ENCODE measurements at places on chromosomes 2 and 18. TPM values are rescaled to one million over a fixed set of nuclear protein-coding genes. Genes with fewer than 3 reads are reported as not detected.

CLEC4F gene
- not detected for total RNA-seq

SNORC gene
- 8.0 TPM for total RNA-seq

CRYGC gene
- total RNA-seq, result 1.3 TPM

- H3K4me3 ChIP-seq, result no peak overlapping the region
- no peaks in the 10 kb centered on the region for H3K36me3 ChIP-seq
- peaks cover 8% of the 10 kb centered on the region for H3K4me1 ChIP-seq
- H3K27ac ChIP-seq, result no peak overlapping the region
- DNase-seq, result no peak
These were observed 10.0 kb upstream of the STPG4 start for GRCh38 chr2:47165001-47165555.

GRCh38 chr2:165687426-165688002, 106.5 kb downstream of the GALNT3 start:
- no peak overlapping the region for H3K27ac ChIP-seq
- no peaks in the 10 kb centered on the region for H3K36me3 ChIP-seq
- H3K27me3 ChIP-seq, result no peaks in the 10 kb centered on the region
- no peak overlapping the region for H3K4me3 ChIP-seq

DNA sequence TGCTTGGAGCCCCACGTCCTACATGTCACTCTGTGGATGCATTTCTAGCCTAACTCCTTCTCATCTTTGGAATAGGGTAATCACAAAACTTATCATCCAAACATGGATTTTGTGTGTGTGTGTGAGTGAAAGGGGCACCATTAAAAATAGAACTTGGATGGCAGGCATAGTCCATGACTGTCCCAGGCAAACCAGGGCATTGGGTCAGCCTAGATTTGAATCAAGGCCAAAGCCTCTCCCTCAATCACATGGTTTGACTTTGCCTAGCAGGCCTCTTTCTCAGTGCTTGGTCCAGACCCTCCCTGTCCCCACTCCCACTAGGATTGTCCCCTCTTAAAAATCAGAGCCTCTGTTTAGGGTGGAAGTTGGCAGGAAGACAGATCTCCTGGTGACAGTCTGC, 67.4 kb upstream of the BCL2L11 start:
- H3K36me3 ChIP-seq, result no peaks in the 10 kb centered on the region
- no peak overlapping the region for H3K4me3 ChIP-seq
- no peaks in the 10 kb centered on the region for H3K4me1 ChIP-seq
- H3K27ac ChIP-seq, result no peak overlapping the region
- DNase-seq, result no peak

GRCh38 chr2:166921261-166921896, 33.1 kb downstream of the XIRP2 start:
- H3K27me3 ChIP-seq, result no peaks in the 10 kb centered on the region
- no peaks in the 10 kb centered on the region for H3K4me1 ChIP-seq
- H3K36me3 ChIP-seq, result no peaks in the 10 kb centered on the region
- H3K4me3 ChIP-seq, result no peak overlapping the region
- no peak for DNase-seq

DNA sequence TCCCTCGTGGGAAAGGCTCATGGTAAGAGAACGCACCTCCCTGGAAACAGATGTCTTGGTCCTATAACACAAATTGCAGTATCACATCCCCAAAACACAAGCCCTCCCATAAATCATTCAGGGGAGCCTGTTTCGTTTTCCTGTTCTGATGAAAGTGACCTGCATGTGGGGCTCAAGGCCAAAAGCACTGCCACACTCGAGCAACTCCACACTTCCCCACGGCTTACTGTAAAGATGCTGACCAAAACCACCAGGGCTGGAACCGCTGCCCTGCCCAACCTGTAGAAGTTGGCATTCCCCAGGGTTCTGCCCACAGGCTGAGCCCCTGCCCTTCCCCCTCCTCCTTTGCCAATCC, 139.7 kb downstream of the BCL11A start:
- no peaks in the 10 kb centered on the region for H3K4me1 ChIP-seq
- no peaks in the 10 kb centered on the region for H3K27me3 ChIP-seq
- H3K36me3 ChIP-seq, result no peaks in the 10 kb centered on the region
- no peak overlapping the region for H3K4me3 ChIP-seq

DNA sequence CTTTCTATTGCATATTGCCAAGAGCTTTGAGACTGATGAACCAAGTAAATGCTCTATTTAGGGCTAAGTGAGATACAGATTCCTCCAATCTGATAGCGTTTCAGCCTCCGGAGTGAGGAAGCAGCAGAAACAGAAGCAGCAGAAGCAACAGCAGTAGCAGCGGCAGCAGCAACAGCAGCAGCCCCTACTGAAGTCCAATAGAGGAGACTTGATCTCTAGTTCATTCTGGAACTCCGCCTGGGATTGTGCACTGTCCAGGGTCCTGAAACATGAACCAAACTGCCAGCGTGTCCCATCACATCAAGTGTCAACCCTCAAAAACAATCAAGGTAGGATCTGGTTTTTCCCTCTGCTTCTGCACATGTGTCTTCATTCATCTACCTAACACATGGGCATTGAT, at the start of gene DPP10:
TSS of gene DPP10 (plus strand) at position 132 of the 400 bp plus-strand sequence.
- DNase-seq, result no peak
- no peak within 1 kb of the TSS for H3K27ac ChIP-seq
- H3K4me3 ChIP-seq, result no peak within 1 kb of the TSS
- H3K36me3 ChIP-seq, result no peaks in the 10 kb centered on the region
- H3K27me3 ChIP-seq, result no peaks in the 10 kb centered on the region
- no peaks in the 10 kb centered on the region for H3K4me1 ChIP-seq

DNA sequence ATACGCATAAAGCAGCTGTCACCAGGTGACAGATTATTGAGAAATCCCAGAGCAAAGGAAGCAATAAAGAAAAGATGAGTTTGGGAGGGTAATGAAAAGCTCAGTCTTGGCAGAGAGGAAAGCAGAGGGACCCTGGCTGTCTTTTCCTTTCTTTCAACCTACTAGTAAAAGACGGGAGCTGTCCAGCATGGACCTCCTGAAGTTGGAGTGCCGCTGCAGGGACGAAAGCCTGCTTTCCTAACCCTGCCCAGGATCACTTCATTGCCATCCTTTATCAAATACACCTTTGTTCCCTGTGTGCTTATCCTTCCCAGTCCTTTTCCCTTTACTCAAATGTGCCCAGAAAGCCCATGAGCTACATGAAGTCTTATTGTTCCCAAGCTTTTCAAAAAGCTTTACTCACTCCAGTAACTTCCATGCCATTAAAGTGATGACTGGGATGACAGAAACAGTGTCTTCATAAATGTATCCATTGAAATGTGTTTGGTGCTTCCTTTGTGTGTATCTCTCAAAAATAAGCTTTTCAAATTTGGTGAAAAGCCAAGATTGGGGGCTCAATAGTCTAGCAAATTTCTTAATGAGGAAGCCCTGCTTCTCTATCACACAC, 3.7 kb upstream of the SPR start:
- no peaks in the 10 kb centered on the region for H3K36me3 ChIP-seq
- H3K27me3 ChIP-seq, result no peaks in the 10 kb centered on the region
- peaks cover 5% of the 10 kb centered on the region for H3K4me1 ChIP-seq
- no peak overlapping the region for H3K27ac ChIP-seq
- H3K4me3 ChIP-seq, result no peak overlapping the region
- DNase-seq, result no peak

DNA sequence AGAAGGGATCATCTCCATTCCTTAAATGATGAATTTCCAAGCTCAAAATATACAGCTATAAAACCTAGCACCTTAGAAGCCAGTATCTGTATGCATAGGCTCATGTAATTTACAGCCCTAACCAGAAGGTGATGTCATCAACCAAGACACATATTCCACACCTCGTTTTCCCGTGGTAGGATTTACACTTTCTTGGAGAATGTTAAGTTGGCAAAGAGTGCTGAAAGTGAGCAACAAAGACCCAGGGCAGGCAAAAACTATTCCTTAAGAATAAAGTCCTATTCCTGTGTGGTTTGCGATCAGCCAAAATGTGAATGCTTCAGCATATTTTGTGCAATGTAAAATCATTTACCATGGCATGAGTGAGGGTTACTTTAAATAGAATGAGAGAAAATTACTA, 247.1 kb downstream of the OSR1 start:
- no peak overlapping the region for H3K27ac ChIP-seq
- no peak overlapping the region for H3K4me3 ChIP-seq
- no peak for DNase-seq
- no peaks in the 10 kb centered on the region for H3K27me3 ChIP-seq
- H3K36me3 ChIP-seq, result no peaks in the 10 kb centered on the region

DNA sequence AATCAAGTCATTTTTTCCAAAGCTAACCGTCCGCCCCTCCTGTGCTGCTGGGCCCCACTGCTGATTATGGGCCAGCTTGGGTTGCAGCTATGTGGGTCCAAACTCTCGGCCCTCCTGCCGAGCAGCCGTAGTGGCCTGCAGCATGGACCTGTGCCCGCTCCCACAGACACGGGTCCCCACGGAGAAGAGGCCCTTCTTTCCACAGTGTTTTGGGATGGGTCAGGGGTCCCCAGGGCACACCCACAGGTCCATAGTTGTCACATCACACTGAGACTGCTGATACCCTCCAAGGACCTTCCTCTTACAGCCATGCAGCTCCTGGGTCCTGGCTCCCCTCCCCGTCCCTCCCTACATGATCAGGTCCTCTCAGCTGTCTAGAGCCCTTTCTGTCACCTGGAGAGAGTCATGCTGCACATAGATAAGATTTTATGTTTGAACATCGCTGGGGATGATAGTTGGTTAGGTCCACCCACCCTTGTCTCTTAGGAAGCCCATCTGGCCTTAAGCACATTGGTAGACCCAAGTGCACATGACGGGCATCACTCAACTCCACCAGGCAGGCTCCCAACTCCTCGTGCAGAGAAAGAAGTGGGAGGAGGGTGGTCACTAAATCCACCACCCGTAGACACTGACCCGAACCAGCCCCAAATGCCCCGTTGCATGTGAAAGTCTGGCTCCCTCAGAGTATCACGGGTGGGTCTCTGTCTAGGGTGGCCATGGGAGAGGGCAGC, 17.5 kb downstream of the GPR55 start:
- H3K4me1 ChIP-seq, result no peaks in the 10 kb centered on the region
- DNase-seq, result no peak
- no peaks in the 10 kb centered on the region for H3K27me3 ChIP-seq
- no peak overlapping the region for H3K4me3 ChIP-seq
- no peaks in the 10 kb centered on the region for H3K36me3 ChIP-seq
- H3K27ac ChIP-seq, result no peak overlapping the region
